ENCODE measurements at places on chromosomes 7 and 10.

DNA sequence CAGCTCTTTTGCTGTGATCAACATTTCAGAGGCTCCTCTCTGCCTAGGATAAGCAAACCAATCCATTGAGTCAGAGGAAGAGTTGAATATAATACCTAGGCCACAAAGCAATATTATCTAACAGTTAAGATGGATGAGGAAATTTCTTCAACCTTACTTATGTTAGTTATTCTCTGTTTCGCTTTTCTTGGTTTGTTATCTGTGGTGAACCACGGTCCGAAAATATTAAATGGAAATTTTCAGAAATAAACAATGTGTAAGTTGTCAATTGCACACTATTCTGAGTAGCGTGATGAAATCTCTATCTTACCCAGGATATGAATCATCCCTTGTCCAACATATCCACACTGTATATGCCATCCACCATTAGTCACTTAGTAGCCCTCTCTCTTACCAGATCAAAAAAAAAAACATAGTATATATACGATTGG, 1.5 kb upstream of the HTR7 start:
- DNase-seq, result no peak

DNA sequence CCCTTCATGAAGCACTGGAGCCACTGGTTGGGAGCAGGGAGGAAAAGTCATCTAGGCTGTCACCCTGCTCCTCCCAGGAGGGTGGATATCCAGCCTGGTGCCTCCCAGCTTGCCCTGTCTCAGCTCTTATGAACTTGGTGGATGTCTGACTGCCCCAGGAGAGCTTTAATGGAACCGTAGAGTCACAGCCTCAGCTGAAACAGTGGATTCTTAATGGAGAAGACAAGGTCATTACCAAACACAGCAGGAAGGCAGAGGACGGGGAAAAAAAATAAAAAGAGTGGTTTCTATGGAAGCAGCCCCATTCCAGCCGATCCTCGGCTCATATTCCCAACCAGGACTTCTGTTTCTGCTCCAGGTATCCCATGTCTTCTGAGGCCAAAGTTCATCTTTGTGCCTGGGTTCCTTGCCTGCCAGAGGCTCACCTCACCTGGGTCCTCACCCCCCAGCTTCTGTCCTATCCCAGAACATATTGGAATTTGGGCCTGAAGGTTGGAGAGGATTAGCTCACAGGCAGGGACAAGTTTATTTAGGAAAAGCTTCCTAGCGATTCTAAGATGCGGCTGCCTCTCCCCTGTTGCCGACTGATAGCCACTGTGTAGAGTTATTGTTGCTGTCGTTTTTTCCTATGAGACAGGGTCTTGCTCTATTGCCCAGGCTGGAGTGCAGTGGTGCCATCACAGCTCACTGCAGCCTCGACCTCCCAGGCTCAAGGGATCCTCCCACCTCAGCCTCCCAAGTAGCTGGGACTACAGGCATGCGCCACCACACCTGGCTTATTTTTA, 15.6 kb downstream of the CCL26 start:
- no peak for DNase-seq

DNA sequence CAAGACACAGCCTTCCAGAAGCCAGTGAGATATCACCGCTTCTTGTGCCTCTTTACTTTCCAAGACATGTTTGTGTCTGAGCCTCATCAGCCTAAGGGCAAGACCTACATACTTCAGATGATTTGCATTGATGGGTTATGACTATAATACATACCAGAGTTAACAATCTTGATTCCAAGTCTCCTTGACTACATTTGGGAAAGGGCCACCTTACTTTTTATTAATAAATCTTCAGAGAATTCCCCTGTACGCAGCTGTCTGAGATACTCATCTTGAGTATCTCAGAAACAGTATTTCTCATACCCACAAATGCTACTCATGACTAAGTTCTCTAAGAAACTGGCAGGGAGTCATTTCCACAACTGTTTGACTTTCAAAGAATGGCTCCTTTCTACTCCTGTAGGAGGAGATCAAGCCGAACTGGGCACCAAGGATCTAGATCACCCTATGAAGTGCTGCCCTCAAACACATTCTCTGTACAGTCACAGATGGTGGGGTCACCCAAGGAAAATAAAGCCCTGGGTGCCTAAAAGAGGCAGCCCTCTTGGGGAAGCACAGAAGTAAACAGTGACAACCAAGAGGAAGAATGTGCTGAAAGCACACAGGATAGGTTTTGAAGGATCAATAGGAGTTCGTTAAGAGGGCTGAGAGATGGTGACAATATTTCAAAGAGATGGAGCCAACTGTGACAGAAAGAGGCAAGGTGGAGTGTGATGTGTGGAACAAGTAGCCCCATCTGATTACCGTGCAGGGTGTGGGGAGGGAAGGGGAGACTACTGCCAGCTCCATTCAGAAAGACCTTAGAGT, 138.9 kb downstream of the JAZF1 start:
- no peak for DNase-seq

GRCh38 chr7:121202834-121203233, 126.0 kb upstream of the WNT16 start:
- no peak for DNase-seq

DNA sequence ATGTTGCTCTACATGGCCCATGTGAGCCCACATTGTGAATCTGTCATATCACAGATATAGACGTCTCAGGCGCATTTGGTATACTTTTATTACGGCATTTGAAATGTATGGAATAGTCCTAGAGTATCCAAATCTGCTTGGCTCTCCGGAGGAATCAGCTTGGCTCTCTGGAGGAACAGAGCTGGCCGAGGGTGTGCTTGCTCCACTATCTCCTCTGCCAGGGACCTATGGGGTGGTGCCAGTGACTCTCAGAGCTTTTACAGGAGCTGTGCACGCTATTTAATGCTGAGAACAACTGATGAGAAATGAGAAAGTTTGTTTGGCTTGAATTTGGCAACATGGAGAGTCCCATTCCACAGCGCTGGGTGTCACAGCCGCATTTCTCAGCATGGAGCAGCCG, 144.0 kb downstream of the ZMYND11 start:
- no peak for DNase-seq

Data from natural killer cell treated with Interleukin-12 subunit alpha and Interleukin-12 subunit beta and Interleukin-15 and Interleukin-18, amount 100 ng/mL, for 72 hours (primary cell).